ENCODE measurements at places on chromosomes 16 and 17.

- DNase-seq: no peak
Measured at GRCh38 chr16:48123104-48123788, 32.5 kb downstream of the ABCC12 start.

GRCh38 chr16:23950291-23950894 lies 114.6 kb downstream of the PRKCB start:
- DNase-seq: no peak

DNA sequence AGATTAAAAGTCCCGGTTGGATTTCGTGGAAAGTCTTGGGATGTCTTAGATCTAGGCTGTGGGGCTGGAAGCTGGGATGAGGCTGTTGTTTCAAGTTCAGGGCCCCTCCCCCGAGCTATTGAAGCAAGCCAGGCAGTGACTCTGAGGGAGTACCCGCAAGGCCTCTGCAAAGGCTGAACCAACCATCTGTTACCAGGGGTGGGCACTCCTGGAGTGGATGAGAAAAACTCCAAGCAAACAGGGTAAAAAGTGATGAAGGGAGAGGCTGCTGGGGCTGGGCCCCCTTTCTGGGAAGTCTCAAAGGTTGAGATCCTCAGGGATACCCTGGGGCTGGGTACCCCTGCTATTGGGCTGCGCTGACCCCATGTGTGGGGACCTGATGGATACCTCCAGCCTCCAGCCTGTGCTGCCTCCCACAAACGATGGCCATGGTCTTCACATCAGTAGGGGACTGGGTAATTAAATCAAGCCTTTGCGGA lies 82.4 kb upstream of the KIFC3 start:
- DNase-seq: no peak

GRCh38 chr16:87740909-87741424 lies 24.8 kb downstream of the KLHDC4 start:
- no peak for DNase-seq

DNA sequence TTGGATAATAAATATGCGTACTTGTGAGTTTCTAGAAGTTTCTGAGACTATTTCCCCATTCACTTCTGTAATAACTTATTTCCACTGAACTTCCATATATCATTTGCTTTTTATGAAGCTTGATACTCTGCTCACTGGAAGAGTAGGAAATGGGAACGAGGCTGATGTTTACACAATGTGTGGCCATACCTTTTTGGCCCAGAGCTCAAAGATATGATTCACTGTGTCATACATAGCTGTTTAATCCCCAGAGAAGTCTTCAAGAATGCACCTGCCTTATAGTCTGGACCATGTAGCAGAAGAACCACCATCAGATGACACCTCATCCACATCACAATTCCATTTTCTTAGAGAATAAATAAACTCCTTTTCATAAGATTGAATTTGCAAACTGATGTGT lies 40.3 kb upstream of the TEKT3 start:
- no peak for DNase-seq

GRCh38 chr16:7513429-7513828 lies 180.8 kb downstream of the RBFOX1 start:
- no peak for DNase-seq

- DNase-seq: no peak
Measured at GRCh38 chr17:78322327-78322857, 37.5 kb downstream of the SOCS3 start.

DNA sequence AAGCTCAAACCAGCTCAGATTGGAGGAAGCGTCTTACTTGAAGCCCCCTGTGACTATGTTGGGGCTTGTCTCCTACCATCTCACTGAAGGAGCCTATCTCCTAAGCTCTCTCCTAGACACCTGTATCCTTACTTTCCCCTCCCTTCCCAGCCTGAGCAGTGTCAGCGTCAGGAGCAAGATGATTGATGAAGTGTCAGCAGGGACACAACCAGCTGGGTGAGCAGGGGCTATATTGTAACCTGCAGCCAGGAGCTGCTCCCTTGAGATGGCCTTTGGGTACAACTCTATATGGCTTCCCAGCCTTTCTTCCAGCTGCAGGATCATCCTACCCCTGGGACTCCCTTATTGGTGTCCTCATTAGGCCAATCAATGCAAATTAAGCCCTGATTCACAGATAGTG lies 83.2 kb upstream of the HSBP1 start:
- no peak for DNase-seq

DNA sequence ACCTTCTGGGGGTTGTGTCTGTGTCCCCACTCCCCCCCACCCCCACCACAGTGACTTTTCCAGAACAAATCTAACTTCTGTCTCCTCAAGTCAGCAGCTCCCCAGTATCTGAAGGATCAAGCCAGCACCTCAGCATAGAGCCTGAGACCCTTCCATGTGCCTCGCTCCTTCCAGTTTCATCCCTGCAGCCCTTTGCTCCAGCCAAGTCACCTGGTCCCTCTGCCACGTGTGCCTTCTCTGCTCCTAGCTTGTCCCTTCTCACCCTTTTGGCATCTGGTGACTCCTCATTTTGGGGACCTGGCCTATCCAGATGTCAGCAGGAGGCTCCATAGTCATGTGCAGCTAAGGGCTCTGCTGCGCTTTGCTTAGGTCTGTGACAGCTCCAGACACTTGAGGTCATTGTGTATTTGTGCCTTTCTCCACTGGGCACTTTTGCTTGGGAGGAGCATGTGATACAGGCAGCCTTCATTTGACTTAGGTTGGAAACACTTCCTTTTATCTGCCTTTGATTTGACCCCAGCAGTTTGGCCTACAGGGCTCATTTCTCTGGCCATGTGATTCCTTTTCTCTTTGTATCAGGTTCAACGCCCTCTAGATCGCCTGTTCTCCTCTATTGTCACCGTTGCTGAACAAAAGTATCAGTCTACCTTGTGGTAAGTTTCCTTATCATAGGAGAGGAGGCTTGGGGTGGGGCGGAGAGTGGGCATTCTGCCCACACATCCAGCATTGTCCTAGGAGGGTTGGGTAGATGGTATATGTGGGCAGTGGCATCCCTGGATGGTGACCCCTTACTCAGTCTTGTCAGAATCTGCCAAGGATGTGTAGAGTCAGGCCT lies 7.1 kb upstream of the NFATC3 start:
- no peak for DNase-seq

- DNase-seq: no peak
Measured at GRCh38 chr17:56478836-56479447, 114.6 kb upstream of the NOG start.

DNA sequence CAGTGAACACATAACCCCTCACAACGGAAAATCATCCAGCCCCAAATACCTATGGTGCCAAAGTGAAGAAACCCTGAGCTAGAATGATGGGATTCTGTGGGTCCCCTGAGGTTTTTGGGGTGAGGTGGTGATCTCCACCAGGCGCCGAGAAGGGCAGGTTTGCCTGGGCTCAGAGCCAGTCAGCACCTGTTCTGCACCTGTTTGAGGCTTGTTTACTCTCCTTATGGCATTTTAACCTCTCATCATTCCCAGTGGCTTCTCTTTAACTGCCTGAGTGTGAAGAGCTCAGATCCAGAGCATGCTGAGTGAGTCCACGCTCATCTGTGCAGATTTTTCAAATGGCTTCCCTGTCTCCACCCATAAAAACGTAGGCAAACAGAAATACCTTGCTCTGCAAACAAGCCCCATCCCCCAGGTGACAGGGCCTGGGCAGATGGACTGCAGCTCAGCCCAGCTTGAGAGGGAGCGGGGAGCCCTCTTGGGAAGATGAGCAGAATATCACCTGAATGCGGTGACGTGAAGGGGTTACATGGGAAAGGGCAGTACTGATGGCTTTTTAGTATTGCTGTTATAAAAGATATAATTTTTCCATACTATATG lies 40.1 kb upstream of the CLEC19A start:
- DNase-seq: peak; percentile 76

DNA sequence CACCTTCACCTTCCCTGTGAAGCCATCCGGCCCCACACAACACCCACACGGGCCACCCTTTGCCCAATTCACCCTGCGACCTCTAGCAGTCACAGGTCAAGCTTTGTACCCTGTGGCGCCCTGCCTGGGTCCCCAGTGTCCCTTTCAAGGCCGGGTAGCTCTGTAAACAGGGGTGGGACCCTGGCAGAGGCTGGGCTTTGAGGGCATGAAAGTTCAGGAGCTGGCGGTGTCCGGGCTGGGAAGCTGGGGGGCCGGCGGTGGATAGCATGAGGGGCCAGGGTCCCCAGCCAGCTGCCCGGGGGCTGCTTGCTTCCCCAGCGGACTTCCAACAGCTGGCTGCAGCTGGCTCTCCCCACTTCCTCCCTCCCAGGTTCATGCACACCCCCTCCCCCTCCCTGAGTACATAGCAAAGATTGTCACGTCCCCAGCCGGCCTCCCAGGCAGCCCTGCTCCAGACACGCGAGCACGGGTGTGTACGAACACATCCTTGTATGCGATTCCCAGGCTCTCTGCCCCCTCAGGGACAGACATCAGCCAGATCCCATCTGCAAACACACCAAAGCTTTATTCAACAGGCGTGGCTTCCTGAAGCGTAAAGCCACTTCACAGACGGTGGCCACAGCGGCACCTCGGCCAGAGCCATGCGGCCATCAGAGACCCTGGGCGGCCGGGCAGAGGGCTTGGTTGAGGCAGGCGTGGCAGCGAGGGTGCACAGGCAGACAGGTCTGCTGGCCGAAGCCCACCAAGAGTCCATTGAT lies 8.2 kb downstream of the NTHL1 start:
- DNase-seq: no peak

GRCh38 chr17:69819316-69820087 lies 255.5 kb upstream of the KCNJ16 start:
- DNase-seq: no peak

DNA sequence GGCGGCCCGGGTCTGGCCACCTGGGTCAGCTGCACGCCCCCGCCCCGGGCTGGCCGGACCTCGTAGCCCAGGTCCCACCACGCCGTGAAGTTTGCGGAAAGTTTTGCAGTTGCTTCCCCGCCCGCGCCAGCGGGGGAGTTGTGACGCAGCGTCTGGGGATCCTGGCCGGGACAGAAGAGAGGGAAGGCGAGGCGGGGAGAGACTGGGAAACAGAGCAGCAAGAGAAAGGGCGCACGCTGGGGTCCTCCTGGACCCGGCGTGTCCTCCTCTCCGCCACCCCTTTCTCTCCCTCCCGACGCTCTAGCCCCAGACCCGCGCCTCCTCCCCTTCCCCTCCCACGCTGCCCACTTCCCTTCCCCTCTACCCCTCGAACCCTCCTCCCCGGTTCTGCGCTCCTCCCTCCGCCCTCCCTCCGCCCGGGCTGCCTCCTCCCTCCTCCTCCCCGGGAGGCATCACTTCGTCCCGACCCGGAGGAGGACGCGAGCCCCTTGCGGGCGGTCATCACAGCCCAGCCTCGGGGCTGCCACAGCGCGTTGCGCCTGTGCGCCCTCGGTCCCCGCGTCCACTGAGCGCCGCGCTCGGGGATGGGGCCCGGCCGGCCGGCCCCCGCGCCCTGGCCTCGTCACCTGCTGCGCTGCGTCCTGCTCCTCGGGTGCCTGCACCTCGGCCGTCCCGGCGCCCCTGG lies at the start of gene MRC2:
Gene MRC2, plus strand, starts transcription at position 452 of the 685 bp plus-strand sequence. Its CDS starts 133 bp downstream, at position 585.
- DNase-seq: no peak

DNA sequence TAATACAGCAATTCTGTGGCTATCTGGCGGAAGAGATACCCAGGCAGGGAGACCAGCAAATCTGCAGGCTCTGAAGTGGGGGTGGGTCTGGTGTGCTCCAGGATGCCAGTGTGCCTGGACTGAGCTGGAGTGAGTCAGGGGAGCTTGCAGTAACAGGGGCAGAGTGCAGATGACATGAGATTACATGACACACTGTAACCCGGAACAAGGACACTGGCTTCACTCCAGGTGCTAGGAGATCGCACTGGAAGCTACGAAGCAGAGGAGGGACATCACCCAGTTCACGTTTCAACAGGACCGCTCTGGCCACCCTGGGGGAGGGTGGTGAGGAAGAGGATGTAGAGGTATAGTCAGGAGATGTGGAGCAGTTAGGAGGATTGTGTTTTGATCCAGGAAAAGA lies 475.6 kb downstream of the CDH13 start:
- no peak for DNase-seq

DNA sequence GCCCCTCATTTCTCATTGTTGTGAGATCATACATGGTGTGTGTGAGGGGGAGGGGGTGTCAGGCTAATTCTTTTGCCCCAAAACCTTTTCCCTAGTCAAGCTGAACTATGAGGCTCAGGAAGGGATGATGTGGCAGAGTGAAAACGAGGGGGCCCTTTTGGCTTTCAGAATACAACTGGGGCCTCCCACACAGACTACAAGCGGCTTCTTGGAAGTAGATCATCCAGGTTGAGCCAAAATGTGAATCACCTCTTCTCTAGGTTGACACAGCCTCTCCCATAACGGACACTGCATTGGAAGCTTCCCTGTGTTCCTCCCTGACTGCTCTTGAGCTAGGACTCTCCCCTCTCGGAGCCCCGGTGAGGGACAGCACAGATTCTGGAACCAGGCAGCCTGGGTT lies 2.3 kb upstream of the ALKBH5 start:
- no peak for DNase-seq

GRCh38 chr17:2011411-2012371 lies 13.4 kb downstream of the RTN4RL1 start:
- no peak for DNase-seq

GRCh38 chr17:15332338-15332737 lies 9.1 kb downstream of the TEKT3 start:
- no peak for DNase-seq

- no peak for DNase-seq
Measured at GRCh38 chr16:25395528-25395927, 137.9 kb upstream of the ZKSCAN2 start.

DNA sequence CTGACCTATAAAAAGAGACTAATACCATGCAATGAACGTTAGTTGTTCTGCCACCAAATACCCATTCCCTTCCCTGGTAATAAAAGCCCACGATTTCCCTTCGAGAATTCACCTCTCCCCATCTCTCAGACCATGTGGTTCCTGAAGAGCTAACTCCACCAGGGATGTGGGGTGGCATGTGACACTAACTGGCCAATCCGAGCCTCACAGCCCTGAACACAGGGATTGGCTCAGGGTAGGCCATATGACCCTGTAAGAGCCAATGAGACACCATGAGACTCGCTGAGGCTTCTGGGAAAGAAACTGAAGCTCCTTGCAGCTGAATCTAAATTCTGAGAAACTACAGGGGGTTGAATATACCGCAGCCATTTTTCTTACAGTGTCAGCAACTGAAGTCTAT lies 21.1 kb downstream of the HELZ start:
- no peak for DNase-seq

Measured in NCI-H1417 treated with DMSO at 0.1 percent for 48 hours (cell line).